B cell (primary cell): ENCODE measurements at places on chromosomes 1 and 21. TPM values are rescaled to one million over a fixed set of nuclear protein-coding genes. Genes with fewer than 3 reads are reported as not detected.

DNA sequence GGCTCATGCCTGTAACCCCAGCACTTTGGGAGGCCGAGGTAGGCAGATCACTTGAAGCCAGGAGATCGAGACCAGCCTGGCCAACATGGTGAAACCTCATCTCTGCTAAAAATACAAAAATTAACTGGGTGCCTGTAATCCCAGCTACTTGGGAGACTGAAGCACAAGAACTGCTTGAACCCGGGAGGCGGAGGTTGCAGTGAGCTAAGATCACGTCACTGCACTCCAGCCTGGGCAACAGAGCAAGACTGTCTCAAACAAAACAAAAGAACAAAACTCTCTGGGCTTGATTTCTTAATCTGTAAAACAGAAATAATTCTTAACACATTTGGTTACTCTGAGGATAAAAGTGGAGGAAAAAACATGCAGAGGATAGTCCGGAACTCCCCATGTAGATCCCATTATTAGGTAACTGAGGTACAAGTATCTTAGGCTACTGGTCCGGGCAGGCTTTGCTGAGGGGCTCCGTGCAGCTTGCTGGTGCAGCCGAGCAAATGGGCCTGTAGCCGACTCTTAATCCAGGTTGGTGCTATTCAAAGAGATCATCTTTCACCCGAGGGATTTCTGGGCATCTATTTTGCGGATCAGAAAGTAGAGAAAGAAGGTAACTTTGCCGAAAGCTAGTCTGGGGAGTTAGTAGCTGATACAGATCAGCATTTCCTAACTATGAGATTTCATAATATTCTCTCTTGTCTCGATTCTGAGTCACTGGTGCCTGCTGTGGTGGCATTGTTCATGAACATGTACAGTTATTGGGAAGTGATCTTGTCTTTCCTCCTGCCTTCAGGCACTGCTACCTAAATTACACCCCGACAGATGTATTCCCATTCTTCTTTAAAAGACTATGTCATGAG is 56.8 kb downstream of the NFIA start:
- DNase-seq: no peak

GRCh38 chr1:47224676-47225399 is 7.2 kb downstream of the TAL1 start:
- DNase-seq: no peak

GRCh38 chr1:165717918-165718515 is 19.7 kb upstream of the ALDH9A1 start:
- DNase-seq: peak; percentile 59

SELENBP1 gene
- 0.22 and 0.37 TPM in 2 replicates for total RNA-seq

- DNase-seq: no peak
Measured at GRCh38 chr21:43884012-43884860, 19.2 kb downstream of the AGPAT3 start.

DNA sequence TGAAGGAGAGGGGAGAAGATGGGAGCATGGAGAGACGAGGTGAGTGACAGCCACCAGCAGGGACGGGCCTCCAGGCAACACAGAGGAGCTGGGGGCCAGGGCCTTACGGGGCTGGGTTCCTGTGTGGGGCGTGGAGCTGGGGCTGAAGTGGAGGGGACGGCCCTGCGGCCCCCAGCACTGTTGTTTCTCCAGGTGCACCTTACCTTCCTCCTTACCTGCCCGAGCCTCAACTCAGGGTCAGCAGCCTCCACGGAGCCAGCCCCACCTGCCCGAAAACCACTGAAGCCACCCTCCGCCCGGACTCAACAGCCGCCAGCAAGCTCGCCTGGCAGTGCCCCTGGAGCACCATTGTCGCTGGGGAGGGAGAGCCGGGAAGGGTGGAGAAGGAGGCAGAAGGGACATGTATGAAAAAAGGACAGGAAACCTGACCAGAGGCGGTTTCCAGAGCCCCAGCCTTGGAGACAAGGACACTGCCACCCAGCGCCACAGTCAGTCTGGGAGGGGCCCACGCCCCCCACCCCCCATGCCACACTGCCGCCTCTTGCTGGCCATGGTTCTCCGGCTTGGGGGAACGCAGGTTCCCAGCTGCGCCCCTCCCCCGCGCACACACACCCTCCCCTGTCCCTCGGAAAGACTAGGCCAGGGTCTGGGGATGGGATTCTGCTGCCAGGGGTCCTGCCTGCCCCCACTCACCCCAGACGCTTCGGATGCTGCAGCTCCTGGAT is 10.6 kb downstream of the PLA2G2F start:
- DNase-seq: no peak

- peak; percentile 73 for DNase-seq
Measured at GRCh38 chr21:35227786-35228185, 178.7 kb upstream of the RUNX1 start.

ANKRD65 gene
- total RNA-seq: not detected in 2 replicates

DNA sequence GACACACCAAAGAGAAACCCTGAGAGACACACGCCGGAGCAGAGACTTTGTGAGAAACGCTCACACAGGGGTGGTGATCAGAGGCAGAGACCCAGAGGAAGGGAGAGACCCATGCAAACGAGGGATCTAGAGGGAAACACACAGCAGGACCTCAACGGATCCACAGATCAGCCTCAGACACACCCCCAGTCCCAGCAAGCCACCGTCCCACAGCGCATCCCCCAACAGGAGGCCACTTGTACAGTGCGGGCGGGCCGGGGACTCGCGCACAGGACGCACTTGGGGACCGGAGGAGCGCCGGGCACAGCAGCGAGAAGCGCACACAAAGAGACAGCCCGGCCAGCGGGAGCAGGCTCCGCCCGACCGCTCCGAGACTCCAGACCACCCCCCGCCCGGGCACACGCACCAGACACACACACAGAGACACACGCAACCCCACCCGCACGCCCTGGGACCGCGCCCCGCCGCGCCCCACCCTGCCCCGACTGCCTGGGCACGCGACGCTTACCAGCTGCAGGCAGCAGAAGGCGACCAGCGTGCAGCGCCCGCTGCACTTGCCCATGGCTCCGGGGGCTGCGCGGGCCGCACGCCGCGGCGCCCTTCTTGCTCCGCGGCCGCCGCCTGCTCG is 587 bp downstream of the NKAIN1 start:
- no peak for DNase-seq

DNA sequence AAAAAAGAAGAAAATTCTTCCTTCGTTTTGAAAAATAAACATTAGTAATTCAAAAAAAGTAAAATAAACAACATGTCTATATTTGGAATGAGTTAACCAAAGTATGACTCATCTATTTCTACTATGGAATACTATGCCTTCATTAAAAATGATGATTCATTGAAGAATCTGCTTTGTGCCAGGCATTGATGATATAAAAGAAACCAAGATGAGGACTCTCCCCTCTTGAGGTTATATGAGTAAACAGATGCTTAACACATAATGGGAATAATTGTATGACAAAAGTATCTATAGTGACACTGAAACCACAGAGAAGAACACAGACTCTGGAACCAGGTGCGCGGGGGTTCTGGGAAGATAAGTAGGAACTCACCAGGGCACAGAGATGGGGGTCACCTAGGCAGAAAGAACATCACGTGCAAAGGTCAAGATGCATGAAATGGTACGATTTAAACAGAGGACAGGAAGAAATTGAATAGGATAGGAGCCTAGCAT is 18.8 kb downstream of the ELF3 start:
- no peak for DNase-seq

UBASH3A gene
- total RNA-seq: 0.12 and 0.15 TPM in 2 replicates

SPATA45 gene
- 0.64 TPM in 1 of 2 replicates, not detected in the other for total RNA-seq

PADI3 gene
- total RNA-seq: not detected in 2 replicates

CCDC17 gene
- 8.2 and 9.1 TPM in 2 replicates for total RNA-seq

DNA sequence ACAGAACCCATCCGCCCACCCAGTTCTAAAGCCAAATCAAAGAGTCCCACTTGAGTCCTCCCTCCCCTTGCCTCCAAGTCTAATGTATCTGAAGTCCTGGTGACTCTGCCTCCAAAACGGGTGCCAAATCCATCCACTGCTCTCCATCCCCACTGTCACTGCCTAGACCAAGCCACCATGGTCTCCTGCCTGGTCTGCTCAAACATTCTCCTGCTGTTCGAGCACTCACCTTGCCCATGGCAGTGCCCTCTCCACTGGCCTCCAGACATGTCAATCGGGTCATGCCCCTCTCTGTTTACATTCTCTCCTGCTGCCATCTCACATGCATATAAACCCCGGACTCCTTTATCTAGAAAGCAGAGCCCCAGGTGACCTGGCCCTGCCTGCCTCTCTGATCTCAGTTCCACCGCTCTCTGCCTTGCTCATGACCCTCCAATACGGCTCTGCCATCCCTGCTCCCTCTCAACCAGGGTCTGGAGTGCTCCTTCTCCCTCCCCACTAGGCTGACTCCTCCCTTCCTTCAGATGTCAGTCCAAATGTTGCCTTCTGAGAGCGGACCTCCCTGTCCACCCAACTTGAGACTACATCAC is 32.1 kb upstream of the MX1 start:
- DNase-seq: no peak

PMVK gene
- 15.0 TPM in 2 replicates for total RNA-seq

COX20 gene
- total RNA-seq: 35.7 and 37.7 TPM in 2 replicates

- DNase-seq: no peak
Measured at GRCh38 chr1:229087906-229088305, 183.0 kb upstream of the RAB4A start.

GRCh38 chr1:116514708-116515525 is 55.9 kb downstream of the CD58 start:
- DNase-seq: peak; percentile 67

- no peak for DNase-seq
Measured at GRCh38 chr1:185936641-185937040, 202.4 kb downstream of the HMCN1 start.

GRCh38 chr21:34973685-34974084 is 75.4 kb downstream of the RUNX1 start:
- DNase-seq: no peak

COG2 gene
- total RNA-seq: 36.9 and 42.5 TPM in 2 replicates

DNA sequence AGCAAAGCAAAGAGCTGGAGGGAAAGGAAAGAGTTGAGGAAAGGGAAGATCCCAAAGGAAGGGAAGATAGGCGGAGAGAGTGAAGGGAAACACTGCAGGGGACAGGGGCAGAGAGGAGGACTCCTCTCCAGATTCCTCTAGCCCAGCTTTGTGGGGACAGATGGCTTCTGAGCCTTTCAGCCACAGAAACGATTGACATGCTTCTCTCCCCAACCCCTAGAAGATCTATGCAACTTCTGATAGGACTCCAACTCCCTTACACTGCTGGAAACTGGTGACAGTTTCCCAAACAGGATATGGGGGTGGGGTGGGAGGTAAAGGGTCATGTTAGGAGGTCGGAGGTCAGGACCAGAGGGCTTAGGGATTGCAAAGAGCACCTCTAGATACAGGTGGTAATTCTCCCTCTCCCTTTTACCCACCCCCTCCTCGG is 6.5 kb downstream of the MEX3A start:
- no peak for DNase-seq

DNA sequence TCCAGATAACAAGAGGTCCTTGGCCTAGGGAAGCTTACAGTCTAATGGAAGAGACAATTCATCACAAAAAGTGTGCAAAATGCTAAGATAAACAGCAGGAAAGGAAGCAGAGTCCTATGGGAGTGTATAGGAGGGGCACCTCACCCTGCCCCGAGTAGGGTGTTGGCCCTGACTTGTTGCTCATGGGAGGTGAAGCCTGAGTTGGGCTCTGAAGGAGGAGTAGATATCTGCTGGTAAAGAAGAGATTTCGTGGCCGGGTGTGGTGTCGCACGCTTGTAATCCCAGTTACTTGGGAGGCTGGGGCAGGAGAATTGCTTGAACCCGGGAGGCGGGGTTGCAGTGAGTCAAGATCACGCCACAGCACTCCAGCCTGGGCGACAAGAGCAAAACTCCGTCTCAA is 18.6 kb upstream of the GPR37L1 start:
- DNase-seq: no peak

PROK1 gene
- not detected in 2 replicates for total RNA-seq

- DNase-seq: peak; percentile 75
Measured at GRCh38 chr1:9181176-9181906, 52.4 kb upstream of the GPR157 start.

GRCh38 chr1:81757398-81758020 is 43.2 kb upstream of the ADGRL2 start:
- DNase-seq: no peak

GRCh38 chr1:111302374-111302773 is 11.7 kb downstream of the CHIA start:
- peak; percentile 28 for DNase-seq

DNA sequence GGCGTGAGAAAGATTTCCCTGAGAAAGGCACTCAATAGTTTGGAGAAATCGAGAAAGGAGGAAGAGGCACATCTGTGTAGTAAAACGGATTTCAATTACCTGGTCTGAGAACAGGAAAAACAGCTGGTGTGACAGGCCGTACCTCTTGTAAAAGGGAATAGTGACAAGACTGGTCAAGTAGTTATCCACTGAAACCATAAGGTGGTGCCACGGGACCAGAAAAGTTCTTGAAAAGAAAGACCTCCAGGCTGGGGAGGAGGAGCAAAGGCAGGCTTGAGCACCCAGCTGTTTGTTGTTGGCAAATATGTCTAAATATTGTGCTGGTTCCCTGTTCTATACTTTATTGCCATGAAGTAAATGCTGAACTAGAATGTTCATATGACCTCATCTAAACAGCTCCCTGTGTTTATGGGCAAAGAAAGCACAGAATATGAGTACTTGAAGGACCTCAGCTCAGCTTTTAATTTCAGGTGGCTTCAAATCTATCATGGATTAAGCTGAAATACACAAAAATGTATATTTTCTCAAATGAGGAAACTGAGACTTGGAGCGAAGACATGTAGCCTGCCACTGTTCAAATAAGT is 4.0 kb downstream of the HAO2 start:
- DNase-seq: no peak

DNA sequence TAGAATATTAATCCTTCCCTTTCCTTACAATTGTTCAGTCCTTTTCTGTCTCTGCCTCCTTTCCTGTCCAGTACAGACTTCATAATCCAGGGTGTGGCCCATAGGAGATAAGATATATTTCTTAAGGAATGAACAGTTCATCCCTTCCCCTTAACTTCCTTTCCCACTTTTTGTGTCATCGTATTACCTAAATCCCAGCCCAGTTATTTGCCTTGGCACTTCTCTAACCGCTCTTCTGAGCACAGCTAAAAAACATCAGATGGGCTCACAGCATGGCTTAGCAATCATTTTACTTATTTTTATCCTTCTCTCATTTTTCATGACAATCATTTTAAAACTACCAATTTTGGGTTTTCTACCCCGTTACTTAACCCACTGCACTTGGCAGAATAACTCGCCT is 39.6 kb downstream of the F3 start:
- no peak for DNase-seq

ESPN gene
- 0.25 TPM in 1 of 2 replicates, not detected in the other for total RNA-seq

CELSR2 gene
- total RNA-seq: 2.7 and 2.9 TPM in 2 replicates
